ENCODE measurements at places on chromosomes 1 and 21. TPM values are rescaled to one million over a fixed set of nuclear protein-coding genes. Genes with fewer than 3 reads are reported as not detected.

The KCND3 gene
- not detected for total RNA-seq

The TINAGL1 gene
- total RNA-seq, result 39.1 TPM

The SDC3 gene
- 53.2 TPM for total RNA-seq

The DSTYK gene
- 6.2 TPM for total RNA-seq

The C1orf159 gene
- 14.8 TPM for total RNA-seq
